ENCODE measurements at places on chromosomes 4 and X.

- DNase-seq = peak; percentile 55
Observed at GRCh38 chr4:7831330-7831729, 108.3 kb downstream of the AFAP1 start.

DNA sequence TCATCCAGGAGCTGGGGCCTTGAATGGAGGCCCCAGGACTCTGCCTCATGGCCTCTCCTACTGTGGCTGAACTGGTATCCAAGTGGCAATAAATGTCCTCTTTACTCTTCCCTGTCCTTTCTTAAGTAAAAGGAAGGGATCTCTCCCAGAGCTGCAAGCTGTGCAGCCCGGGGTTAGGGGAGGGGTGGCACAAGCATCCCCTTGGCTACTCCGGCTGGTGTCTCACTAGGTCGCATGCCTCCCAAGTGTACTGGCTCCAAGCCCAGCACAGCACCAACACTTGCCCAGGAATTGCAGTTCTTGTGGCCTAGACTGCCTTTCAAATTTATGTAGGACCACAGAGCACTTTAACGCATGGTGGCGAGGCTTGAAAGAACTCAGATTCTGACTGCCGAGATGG, 44.7 kb upstream of the MED14 start:
- no peak for DNase-seq

DNA sequence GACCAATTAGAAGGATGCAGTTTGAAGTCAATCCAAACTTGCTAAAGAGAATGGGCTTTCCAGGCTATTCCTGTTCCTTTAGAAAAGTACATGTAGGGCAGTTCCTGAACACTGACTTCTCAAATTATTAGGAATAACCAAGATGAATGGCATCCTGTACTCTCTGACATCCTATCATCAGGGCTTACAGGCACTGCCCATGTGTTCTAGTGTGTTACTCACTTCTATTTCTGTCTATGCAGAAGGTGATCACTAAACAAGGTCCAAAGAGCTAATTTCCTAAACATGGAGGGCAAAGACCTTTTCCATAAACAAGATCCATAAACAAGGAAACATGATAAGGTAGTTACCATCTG, 53.6 kb downstream of the AWAT2 start:
- DNase-seq = no peak

DNA sequence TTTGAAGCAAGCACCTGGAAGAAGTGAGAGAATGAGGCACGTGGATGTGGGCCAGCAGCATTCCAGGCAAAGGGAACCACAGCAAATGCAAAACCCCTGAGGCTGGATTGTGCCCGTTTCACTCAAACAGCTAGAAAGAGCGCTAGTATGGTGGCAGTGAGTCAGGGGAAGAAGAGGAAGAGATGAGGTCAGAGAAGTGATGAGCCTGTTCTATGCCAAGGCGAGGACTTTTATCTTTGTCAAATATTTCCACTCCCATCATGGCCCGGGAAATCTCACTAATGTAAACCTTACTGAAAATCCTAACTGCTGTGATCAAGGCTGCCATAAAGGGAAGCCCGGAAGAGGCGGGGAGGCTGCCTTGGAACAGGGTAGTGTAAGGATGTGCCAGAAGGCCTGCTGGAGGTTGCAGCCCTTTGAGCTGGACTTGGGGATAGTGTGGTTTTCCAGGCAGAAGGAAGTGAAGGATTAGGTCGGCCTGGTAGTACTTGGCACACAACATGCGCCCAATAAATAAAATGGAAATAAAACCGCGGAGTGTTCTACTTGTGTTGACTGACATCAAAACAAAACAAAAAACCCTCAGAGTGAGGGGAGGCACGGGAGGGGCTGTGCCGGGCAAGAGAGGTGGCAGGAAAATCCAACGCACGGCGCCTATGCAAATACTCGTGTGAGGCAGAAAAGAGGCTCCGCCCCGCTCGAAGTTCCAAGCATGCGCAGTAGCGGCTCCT, 1.2 kb upstream of the CDK16 start:
- DNase-seq = peak; percentile 30

DNA sequence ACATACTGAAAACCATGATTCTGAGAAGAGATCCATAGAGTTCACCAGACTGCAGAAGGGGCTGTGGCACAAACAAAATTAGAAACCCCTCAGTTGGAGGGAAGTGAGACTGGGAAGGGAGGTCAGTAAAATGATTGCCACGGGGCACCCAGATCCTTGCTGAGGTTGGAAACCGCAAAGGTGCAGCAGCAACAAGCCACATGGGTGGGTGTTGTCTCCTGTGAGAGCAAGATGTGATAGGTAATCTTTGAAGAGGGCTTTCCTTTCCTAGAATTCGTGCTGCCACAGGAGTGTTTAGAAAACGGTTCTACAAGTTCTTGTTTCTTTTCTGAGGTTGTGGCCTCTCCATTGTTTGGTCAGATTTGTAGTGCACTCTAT, 85.5 kb downstream of the NFKB1 start:
- peak; percentile 45 for DNase-seq

GRCh38 chrX:46447384-46447783, 97.8 kb downstream of the ZNF674 start:
- no peak for DNase-seq

DNA sequence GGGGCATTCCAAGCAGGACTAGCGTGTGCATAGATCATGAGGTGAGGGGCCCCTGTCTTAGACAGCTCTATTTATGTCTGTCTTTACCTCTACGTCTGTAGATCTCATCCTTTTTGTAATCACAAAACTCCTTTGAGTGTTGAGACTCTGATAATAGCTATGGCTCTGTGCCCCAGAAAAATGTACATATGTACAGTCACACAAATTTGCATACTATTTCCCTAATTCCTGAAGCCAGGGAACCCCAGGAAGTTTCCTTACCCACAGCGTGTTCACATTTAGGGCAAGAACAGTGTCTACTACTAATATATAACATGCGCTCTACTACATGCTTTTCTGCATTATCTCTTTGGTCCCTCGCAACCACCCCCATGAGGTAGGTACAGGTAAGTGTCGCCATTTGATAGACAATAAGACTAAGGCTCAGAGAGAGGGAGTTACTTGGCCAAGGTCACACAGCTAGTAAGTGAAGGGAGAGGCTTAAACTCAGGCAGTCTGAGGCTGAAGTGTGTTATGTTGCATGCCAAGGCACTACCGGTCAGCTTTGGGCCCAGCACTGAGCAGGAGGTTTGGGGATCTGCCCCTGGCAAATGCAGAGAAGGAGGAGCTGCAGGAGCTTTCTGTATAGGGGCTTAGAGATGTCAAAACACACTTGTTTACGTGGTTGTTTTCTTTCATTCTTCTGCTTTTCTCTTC, 21.0 kb upstream of the CITED1 start:
- no peak for DNase-seq

Data from activated CD4-positive, alpha-beta T cell treated with anti-CD3 and anti-CD28 coated beads, Interleukin-2, amount 50 U/mL, for 48 hours (primary cell).